ENCODE measurements at places on chromosomes 2 and 18. TPM values are rescaled to one million over a fixed set of nuclear protein-coding genes. Genes with fewer than 3 reads are reported as not detected.

GRCh38 chr2:119765433-119766002 lies 5.8 kb downstream of the PTPN4 start:
- H3K27ac ChIP-seq: no peak overlapping the region
- peaks cover 90% of the 10 kb centered on the region for H3K4me1 ChIP-seq
- no peak for DNase-seq
- H3K4me3 ChIP-seq: no peak overlapping the region
- H3K27me3 ChIP-seq: no peaks in the 10 kb centered on the region

- no peak overlapping the region for H3K4me3 ChIP-seq
- H3K4me1 ChIP-seq: no peaks in the 10 kb centered on the region
- no peak overlapping the region for H3K27ac ChIP-seq
- H3K27me3 ChIP-seq: no peaks in the 10 kb centered on the region
Observed at GRCh38 chr2:70456585-70457495, 96.8 kb downstream of the TGFA start.

DNA sequence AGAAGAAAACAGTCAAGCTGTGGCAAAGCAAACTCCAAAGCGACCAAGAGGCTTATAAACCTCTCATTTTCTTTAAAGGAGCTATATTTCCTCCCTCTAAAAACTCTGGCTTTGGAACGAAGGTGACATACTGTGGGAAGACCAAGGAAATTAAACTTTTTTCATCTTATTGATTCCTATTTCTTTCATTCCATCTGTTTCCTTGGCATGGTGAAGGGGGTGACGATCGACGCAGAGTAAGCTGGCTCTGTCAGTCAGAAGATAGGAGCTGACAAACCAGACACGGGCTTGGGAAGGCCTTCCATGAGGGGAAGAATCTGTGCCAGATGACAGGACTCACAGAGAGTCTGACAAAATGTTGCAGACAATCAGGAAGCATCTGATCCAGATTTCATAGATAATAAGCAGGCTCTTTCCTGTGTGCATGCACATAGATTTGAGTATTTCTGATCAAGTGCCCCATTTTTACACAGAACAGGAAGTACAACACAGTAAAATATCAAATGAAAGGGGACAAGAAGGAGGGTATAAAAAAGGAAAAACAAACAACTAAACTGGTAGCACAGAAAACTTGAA lies 261.7 kb downstream of the SATB2 start:
- no peaks in the 10 kb centered on the region for H3K36me3 ChIP-seq
- H3K4me3 ChIP-seq: no peak overlapping the region
- H3K27me3 ChIP-seq: no peaks in the 10 kb centered on the region
- DNase-seq: no peak
- H3K4me1 ChIP-seq: no peaks in the 10 kb centered on the region
- no peak overlapping the region for H3K27ac ChIP-seq

DNA sequence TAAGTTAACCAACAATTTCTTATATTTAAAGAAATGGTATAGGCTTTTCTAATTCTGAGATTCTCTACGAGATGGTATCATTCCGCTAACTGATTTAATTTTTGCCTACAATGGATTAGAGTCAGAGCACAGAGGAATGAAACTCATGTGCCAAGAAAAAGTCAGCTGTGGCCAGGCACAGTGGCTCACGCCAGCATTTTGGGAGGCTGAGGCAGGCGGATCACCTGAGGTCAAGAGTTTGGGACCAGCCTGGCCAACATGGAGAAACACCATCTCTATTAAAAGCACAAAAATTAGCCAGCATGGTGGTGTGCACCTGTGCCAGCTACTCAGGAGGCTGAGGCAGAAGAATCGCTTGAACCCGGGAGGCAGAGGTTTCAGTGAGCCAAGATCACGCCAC lies 17.0 kb upstream of the TTN start:
- DNase-seq: no peak
- H3K27me3 ChIP-seq: no peaks in the 10 kb centered on the region
- H3K36me3 ChIP-seq: no peaks in the 10 kb centered on the region
- no peak overlapping the region for H3K4me3 ChIP-seq

GRCh38 chr18:8849696-8850095 lies 144.3 kb downstream of the MTCL1 start:
- H3K4me3 ChIP-seq: no peak overlapping the region
- H3K27me3 ChIP-seq: no peaks in the 10 kb centered on the region
- DNase-seq: no peak

The ZC3H6 gene
- polyA plus RNA-seq: 7.7 TPM

DNA sequence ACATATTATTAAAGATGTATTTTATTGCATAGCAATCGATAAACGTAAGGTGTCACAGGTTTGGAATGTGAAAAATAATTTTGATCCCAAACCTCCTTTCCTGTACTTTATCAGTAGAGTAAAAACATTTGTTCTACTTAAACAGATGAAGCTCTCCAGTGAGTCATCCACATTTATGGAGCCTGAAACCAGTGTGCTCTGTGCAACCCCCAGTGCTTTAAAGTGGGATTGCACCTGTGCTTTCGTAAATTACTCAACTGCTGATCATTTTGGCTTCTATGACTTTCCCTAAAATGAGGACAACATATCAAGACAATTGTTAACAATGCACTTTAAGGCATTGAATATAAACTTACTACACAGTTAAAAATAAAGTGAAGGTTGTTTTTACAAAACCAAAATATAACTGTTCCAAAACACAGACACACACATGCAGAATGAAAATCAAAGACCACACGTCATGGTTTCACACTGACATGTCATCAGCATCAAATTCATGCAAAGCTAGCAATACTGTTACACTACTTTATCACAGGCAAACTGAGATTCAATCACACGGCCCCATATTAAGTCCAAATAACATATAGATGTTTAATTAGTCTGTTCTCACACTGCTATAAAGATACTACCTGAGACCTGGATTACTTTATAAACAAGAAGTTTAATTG lies 9.7 kb downstream of the TMEM18 start:
- H3K27me3 ChIP-seq: no peaks in the 10 kb centered on the region

DNA sequence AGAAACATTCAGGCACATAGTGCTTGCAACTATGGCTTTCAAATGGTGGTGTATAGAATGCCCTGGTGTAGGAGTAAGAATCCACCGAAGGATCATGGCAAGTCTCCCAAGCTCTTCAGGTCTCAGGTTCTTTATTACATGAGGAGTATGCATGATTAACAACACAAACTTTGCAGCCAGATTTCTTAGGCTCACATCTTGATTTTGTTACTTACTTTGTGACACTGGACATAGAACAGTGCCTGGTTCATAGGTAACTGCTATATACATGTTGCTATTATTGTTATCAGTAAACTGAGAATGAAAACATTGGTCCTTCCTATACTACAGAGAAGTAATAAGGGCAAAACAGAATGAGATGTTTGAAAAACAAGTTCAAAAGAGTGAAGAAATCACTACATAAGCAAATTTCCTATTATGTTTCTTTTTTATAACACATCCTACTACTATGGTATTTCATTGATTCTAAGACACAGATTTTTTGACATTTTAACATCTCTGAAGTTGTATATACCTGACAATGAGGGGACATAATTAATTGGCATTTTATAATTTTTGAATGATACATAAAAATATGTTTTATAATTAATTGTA lies 284.9 kb downstream of the C1D start:
- no peak for DNase-seq
- no peak overlapping the region for H3K27ac ChIP-seq
- no peak overlapping the region for H3K4me3 ChIP-seq
- H3K4me1 ChIP-seq: no peaks in the 10 kb centered on the region

The ALPG gene
- not detected for polyA plus RNA-seq

- peaks cover 78% of the 10 kb centered on the region for H3K4me1 ChIP-seq
- H3K36me3 ChIP-seq: no peaks in the 10 kb centered on the region
- no peak for DNase-seq
- no peaks in the 10 kb centered on the region for H3K27me3 ChIP-seq
Observed at GRCh38 chr2:136051001-136051724, 65.7 kb upstream of the DARS1 start.

The VIL1 gene
- not detected for polyA plus RNA-seq

DNA sequence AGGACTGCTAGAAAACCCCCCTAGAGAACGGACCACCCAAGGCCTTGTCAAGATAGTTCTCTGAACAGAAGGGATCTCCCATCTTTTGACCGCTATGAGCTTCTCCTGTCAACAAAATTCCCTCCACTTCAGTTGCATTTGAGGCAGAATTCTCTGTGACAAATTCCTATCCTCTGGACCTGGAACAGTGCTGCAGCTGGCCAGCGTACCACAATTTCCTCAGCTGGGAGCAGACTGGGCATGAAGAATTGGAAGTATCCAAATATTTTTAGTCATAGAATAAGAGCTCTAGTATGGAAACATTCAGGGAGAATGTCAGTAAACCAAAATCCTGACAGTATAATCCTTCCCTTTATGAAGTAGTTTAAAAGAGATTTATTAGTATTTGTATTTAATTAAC lies 147.1 kb upstream of the BOD1L2 start:
- no peak overlapping the region for H3K27ac ChIP-seq
- peaks cover 13% of the 10 kb centered on the region for H3K4me1 ChIP-seq
- no peak for DNase-seq
- no peak overlapping the region for H3K4me3 ChIP-seq
- no peaks in the 10 kb centered on the region for H3K27me3 ChIP-seq

- no peak overlapping the region for H3K27ac ChIP-seq
- H3K4me3 ChIP-seq: no peak overlapping the region
- H3K36me3 ChIP-seq: no peaks in the 10 kb centered on the region
Observed at GRCh38 chr2:149313512-149313972, 16.8 kb upstream of the LYPD6 start.

The KLHL30 gene
- polyA plus RNA-seq: not detected

GRCh38 chr2:158457826-158458616 lies 1.3 kb downstream of the PKP4 start:
- peak; percentile 67 for DNase-seq
- H3K27me3 ChIP-seq: no peaks in the 10 kb centered on the region
- peaks cover 23% of the 10 kb centered on the region for H3K4me1 ChIP-seq
- no peaks in the 10 kb centered on the region for H3K36me3 ChIP-seq
- H3K27ac ChIP-seq: peak overlapping the region; percentile 67

The TMEM17 gene
- polyA plus RNA-seq: not detected

The LYPD6B gene
- polyA plus RNA-seq: not detected

DNA sequence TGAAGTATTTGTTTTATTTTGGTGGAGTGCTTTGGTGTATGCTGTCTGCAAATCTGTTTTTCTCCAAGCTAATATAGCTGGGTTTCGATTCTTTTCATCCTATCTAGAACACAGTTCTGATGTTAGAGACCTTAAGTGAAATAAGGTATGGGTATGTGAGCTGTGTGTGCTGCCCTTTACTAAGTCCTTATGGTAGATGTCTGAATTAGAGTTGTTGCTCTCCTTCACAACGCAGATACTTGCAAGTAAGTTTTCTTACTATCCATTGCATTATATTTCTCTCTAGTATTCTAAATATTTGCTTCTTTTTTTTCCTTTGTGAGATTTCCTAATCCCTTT lies 38.6 kb downstream of the AGFG1 start:
- DNase-seq: no peak
- H3K27ac ChIP-seq: no peak overlapping the region
- H3K36me3 ChIP-seq: no peaks in the 10 kb centered on the region

GRCh38 chr2:106041150-106041549 lies 153.0 kb downstream of the UXS1 start:
- no peak overlapping the region for H3K4me3 ChIP-seq
- no peaks in the 10 kb centered on the region for H3K4me1 ChIP-seq
- no peak overlapping the region for H3K27ac ChIP-seq
- no peaks in the 10 kb centered on the region for H3K36me3 ChIP-seq
- no peaks in the 10 kb centered on the region for H3K27me3 ChIP-seq

GRCh38 chr2:69386360-69386759 lies 667 bp downstream of the GFPT1 start:
- peak overlapping the region; percentile 66 for H3K27ac ChIP-seq
- H3K4me1 ChIP-seq: peaks cover 38% of the 10 kb centered on the region
- no peak for DNase-seq
- H3K4me3 ChIP-seq: peak overlapping the region; percentile 77
- no peaks in the 10 kb centered on the region for H3K36me3 ChIP-seq

GRCh38 chr2:225226441-225226840 lies 173.1 kb upstream of the NYAP2 start:
- H3K4me1 ChIP-seq: no peaks in the 10 kb centered on the region
- DNase-seq: no peak
- H3K36me3 ChIP-seq: no peaks in the 10 kb centered on the region
- H3K27ac ChIP-seq: no peak overlapping the region
- no peak overlapping the region for H3K4me3 ChIP-seq

Measured in CD4-positive, alpha-beta memory T cell (primary cell).